Inflammatory macrophage treated with lipopolysaccharide for 1 hour (primary cell): ENCODE measurements at places on chromosomes 3 and 15.

- DNase-seq = no peak
Measured at GRCh38 chr3:194112120-194113106, 23.5 kb upstream of the HES1 start.

DNA sequence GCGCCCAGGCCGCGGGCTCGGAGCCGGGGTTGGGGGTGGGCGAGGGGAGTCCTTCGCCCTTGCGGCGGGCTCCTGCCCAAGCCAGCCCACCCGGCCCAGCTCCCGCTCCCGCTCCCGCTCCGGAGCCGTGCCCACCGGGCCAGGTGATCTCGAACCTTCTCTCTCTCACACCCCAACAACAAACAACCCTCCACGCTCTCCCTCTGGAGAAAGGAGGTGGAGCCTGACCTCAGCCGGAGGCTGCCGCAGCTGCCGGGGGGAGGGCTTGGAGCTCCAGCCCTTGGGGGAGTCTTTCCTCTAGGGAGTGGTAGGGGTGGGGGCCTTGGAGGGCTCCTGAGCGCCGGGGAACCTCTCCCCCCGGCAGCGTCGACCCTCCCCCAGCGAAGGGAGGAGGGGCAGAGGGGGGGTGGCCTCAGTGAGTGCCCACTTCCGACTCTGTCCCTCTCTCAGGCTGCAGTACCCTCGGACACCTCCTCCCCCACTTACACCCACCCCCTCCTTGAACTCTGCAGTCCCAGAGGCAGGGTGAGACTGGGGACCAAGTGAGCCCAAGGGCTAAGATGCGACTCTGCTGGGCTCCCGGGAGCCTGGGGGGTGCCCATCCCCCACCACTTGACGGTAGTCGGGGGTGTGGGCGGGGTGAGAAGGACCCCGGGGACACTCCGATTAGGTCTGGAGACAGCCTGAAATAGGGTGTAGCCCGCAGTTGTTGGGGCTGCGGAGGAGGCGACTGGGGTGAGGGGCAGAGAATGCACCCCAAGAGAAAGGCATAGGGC is 4.4 kb upstream of the BAHD1 start:
- DNase-seq = no peak

GRCh38 chr3:163364717-163365116 is 1713.6 kb downstream of the SI start:
- no peak for DNase-seq

GRCh38 chr15:72034859-72035650 is 82.9 kb downstream of the MYO9A start:
- no peak for DNase-seq

- DNase-seq = no peak
Measured at GRCh38 chr3:63386568-63386967, 108.5 kb downstream of the SYNPR start.

GRCh38 chr3:110027446-110028080 is 690.2 kb upstream of the DPPA4 start:
- DNase-seq = no peak

DNA sequence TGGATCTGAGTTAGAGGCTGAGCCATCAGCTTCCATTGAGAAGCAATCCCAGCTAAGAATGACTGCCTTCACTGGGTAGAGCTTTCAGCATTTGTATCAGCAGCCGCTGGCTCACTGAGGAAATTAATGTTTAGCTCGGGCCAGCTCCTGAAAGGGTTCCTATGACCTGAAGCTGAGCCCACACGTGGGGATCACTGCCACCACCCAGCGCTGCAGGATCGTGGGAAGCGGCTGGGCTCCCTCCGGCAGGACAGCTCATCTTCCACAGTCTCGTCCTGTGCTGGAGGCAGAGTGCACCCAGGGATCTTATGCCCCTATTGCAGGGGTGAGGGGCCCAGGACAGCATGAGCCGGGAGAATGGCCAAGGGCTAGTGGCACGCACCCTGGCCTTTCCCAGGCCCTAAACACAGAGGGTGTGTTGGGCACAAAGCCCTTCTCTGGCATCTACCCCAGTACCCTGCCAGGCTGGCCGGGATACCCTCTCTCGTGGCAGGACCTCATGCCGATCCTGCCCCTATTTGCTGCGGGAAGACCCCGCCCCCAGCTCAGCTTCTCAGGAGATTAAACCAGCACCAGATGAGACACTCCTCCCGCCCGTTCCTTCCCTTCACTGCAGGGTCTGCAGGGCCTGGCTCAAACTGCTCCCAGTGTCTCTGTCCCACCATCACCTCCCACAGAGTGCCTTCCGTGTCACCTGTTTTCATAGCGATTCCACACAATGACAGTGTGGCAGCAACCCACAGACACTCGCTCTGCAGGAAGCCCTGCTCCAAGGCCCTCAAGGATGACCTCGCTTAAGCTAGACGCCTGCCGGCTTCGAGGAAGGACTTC is 28.5 kb downstream of the KLHL25 start:
- DNase-seq = no peak

DNA sequence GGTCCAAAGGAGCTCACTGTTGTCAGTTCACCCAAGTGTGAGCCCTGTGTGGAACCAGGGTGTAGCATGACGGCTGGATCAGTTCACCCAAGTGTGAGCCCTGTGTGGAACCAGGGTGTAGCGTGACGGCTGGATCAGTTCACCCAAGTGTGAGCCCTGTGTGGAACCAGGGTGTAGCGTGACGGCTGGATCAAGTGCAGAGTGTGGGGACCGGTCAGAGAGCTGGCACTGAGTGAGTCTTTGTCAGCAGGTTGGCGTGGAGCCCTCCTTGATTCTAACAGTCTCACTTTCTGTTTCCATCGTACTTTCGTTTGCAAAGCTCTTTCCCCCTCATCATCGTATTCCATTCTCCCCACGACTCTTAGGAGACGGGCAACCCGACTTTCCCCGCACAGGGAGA is 57.9 kb upstream of the DLG1 start:
- no peak for DNase-seq

DNA sequence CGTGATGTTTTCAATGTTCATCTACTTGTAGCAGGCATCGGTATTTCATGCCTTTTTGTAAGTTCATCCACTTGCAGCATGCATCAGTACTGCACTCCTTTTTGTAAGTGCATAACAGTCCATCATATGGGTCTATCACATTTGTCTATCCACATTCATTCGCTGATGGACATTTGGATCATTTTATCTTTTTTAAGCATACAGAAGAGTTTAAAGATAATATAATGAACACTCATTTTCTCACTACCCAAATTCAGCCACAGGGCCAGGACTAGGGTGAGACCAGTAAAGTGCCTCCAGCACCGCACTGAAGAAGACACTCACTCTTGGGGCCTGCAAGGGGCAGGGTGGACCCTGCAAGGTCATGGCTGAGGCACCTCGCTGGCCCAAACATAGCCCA is 309.6 kb downstream of the UACA start:
- no peak for DNase-seq

- DNase-seq = no peak
Measured at GRCh38 chr15:101406036-101406435, 83.5 kb downstream of the PCSK6 start.

- DNase-seq = no peak
Measured at GRCh38 chr3:30775040-30775439, 119.4 kb downstream of the GADL1 start.

DNA sequence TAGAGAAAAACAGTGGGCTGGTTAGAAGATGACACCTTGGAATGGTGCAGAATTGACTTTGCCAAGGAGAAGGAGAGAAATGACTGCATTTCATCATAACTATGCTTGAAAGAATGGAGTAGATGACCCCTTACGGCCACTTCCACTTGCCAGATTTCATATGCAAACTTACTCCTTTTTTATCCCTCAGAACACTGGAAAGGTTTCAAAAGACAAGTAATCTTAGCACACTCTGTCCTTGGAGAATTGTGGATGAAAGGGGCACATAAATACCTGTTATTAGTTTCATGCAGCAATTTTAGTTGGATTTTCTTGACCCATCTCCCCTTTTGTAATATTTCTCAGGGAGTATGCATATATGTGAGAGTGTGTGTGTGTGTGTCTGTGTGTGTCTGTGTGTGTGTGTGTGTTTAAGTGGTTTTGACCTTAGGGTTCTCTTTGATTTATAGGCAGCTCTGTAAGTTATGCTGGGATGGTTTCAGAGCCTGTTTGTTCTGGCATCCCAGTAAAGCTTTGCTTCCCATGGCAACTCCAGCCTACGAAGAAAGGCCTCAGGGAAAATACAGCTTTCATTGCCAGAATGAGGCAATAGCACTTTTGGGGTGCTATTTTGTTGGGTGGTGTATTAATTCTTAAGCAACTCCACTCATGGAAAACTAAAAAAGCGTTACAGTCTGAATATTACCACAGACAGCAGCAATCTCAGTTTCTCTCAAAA is 122.2 kb upstream of the TP63 start:
- DNase-seq = no peak

GRCh38 chr3:69749461-69749860 is 10.2 kb downstream of the MITF start:
- DNase-seq = no peak

GRCh38 chr3:165553371-165553770 is 283.9 kb downstream of the BCHE start:
- DNase-seq = no peak

- DNase-seq = no peak
Measured at GRCh38 chr15:72318408-72318942, 1.5 kb downstream of the CELF6 start.

- no peak for DNase-seq
Measured at GRCh38 chr3:138740072-138740471, 94.7 kb downstream of the PIK3CB start.

DNA sequence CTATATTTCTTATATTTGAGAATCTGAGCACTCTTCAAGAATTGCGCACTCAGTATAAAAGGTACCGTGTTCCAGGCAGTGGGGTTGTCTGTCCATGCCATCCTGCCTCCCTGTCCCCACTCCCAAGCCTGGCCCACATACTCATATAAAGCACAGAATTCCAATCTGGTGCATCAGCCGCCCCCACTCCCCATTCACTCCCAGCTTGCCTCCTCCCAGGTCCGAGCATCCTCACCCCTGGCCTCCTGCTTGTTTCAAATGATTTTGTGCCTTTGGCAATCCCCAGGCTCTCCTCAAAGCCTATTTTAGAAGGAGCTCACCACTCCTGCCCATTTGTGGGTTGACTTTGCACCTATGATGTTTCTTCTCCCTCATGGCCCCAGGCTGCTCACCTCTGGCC is 22.2 kb upstream of the IGF1R start:
- DNase-seq = no peak

GRCh38 chr3:46668591-46668990 is 24.9 kb downstream of the ALS2CL start:
- no peak for DNase-seq

- no peak for DNase-seq
Measured at GRCh38 chr3:135155228-135155627, 360.2 kb downstream of the EPHB1 start.

GRCh38 chr3:141402476-141403171 is 34.3 kb downstream of the ZBTB38 start:
- peak; percentile 38 for DNase-seq

- DNase-seq = no peak
Measured at GRCh38 chr3:15527031-15527459, 5.5 kb upstream of the COLQ start.

- peak; percentile 24 for DNase-seq
Measured at GRCh38 chr3:30438126-30438525, 168.3 kb upstream of the TGFBR2 start.

DNA sequence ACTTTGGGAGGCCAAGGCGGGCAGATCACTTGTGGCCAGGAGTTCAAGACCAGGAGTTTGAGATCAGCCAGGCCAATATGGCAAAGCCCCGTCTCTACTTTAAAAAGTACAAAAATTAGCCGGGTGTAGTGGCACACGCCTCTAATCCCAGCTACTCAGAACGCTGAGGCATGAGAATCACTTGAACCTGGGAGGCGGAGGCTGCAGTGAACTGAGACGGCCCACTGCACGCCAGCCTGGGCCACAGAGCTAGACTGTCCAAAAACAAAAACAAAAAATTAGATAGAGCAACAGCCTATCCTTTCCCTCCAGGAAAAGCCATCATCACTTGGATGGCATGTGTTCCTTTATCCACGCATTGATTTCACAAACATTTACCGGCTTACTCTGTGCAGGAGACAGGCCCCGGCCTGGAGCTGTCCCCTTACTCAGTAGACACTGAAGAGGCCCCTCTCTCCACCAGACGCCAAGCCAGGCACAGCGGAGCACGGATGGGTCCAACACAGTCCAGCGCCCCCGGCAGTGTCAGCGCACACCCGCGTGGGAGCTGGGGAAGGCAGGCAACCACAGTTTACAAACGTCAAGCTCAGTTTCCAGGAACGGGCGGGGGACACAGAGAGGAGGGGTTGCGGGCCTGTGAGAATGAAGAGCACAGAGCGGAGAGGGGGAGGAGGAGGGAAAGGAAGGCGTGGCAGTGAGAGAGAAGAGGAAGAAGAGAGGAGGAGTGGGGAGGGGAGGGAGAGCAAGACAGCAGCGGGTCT is 3.1 kb downstream of the GP5 start:
- DNase-seq = no peak

DNA sequence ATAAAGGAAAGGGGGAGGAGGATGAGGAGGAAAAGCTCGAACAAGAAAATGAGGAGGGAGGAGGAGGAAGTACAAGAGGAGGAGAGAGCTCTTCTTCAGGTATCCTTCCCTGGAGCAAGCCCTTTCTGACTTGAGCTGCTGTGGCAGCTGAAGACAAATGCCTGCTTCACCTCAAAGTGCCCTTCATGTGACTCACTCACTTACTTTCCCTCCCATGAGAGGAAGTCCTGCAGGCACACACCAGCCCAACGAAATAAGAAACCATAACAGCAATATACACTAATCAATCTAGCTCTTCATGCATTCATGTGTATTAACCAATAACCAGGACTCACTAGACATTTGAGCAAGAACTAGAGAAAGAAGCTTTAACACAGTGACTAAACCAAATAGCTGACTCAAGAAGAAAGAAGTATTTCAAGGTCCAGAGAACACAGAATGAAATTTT is 251.9 kb downstream of the IGSF11 start:
- DNase-seq = no peak

GRCh38 chr3:1953536-1953935 is 145.1 kb upstream of the CNTN4 start:
- DNase-seq = no peak

DNA sequence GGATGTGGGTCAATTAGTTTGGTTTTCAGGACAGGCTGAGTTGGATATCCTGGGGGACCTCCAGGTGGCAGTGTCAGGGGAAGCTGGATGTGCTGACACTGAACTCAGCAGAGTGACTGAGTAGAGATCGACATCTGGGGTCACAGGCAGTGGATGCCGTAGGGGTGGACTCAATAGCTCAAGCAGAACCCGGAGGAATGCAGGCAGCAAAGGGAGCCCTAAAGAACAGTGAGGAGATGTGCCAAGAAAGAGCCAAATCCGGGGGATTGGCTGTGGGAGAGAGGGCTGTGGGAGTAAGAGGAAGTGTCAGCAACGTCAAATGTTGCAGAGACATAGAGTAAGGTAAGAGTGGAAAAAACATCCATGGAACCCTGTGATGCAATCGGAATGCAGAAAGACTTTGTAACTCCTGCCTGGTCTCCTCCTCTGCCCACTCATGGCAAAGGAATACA is 11.6 kb downstream of the CCR5AS start:
- peak; percentile 99 for DNase-seq

- no peak for DNase-seq
Measured at GRCh38 chr3:189570916-189571315, 60.3 kb upstream of the TP63 start.

GRCh38 chr3:194306109-194306686 is 44.9 kb downstream of the CPN2 start:
- DNase-seq = no peak

- DNase-seq = no peak
Measured at GRCh38 chr15:86006546-86006945, 73.1 kb upstream of the AGBL1 start.

- DNase-seq = no peak
Measured at GRCh38 chr3:129482721-129483120, 42.7 kb downstream of the IFT122 start.
